ENCODE measurements at places on chromosomes 7 and 10.
A peak's percentile ranks its signal among the peaks of the same experiment; 100 is the strongest.

- peak; percentile 83 for DNase-seq
Observed at GRCh38 chr7:73623798-73624668, at the start of gene MLXIPL. TSS of gene MLXIPL (minus strand) at chr7:73624522. CDS start at chr7:73624492, 30 bp downstream.

- DNase-seq: no peak
Observed at GRCh38 chr7:92456236-92456635, 9.0 kb downstream of the GATAD1 start.

GRCh38 chr7:51228386-51228958, 88.1 kb downstream of the COBL start:
- DNase-seq: no peak

DNA sequence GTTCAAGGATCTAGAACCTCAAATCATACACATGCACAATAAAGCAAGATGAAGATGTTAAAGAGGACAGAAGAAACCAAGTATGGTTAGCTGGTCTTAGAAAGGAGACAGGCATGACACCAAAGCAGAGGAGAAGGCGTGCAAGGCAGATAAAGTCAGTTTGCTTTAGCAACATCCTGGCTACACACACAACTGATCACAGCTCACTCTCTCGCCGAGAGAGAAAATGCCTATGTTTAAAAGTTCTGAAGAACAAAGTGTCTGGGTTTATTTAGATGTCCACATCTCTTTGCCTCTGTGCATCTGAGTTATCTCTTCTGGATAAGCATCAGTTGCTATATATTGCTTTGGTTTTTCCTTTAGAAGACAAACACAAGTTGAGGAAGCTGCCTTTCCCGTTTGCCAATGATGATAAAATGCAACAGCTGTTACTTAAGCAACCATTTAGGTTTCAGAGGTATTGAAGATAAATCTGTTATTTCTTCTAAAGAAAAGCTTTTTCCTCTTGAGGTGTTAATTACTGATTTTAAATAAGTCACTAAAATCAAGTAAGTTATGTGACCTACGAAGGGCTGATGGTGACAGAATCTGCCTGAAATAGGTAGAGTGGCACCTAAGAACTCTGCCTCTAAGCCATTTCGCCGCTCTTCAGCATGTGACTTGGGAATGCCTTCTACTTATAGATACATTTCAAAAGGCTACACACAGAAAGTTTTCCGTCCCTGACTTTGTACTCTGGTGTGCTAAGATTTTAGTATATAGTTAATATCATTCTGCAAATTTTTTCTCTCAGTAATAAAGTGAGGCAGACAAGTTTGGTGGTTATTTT, 146.2 kb upstream of the ASAH2 start:
- no peak for DNase-seq

GRCh38 chr10:78494179-78494578, 460.5 kb downstream of the RPS24 start:
- no peak for DNase-seq

- no peak for DNase-seq
Observed at GRCh38 chr10:119020627-119020946, 8.9 kb upstream of the NANOS1 start.

DNA sequence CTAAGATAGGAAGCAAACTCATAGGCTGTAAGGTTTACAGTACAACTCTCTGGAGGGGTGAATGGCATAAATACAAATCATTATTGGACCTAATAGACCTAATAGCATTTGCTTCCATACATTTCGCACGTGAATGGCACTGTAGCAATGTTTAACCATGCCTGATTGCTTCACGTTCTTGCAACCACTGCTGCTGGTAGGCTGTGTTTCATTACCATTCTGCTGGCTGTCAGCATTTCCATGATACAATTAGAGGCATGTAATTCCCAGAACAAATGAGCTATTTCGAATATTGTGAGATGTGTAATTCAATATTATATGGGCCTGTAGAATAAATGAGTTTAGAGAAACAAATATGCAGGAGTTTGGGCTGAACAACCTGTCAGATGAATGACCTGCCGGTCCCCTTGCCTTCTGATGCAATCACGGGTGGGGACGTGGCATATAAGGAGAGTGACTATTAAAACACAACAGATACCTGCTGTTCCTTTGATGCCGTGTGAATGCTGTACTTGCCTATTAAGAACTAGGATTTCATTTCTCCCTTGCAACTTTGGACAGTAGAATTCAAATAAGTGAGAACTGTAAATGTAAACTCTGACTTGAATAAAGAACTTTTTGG, 393.4 kb downstream of the ACTR3B start:
- no peak for DNase-seq

DNA sequence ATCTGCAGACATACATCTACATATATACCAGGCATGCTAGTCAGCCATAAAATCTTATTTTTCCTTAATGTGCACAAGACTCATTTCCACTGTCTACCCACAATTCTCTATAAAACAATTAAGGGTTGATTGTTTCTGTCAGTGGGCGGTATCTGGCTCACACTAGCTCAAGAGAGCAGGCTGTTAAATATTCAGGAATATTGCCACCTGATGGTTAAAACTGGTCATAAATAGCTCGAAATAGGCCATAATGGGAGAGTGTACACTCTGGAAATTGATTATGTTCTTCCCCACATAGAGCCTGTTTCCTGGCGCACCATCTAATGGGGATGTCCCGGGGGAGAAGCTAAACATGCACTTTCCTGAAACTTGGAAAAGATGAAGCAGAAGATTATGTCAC, 620.6 kb upstream of the ANKRD30A start:
- DNase-seq: no peak

- no peak for DNase-seq
Observed at GRCh38 chr7:128939075-128939860, 1.5 kb downstream of the IRF5 start.

Data from NCI-H774 (cell line).